ENCODE measurements at places on chromosomes 2 and 18. TPM values are rescaled to one million over a fixed set of nuclear protein-coding genes. Genes with fewer than 3 reads are reported as not detected.
A peak's percentile ranks its signal among the peaks of the same experiment; 100 is the strongest.

The CTAGE1 gene
- not detected for polyA plus RNA-seq

DNA sequence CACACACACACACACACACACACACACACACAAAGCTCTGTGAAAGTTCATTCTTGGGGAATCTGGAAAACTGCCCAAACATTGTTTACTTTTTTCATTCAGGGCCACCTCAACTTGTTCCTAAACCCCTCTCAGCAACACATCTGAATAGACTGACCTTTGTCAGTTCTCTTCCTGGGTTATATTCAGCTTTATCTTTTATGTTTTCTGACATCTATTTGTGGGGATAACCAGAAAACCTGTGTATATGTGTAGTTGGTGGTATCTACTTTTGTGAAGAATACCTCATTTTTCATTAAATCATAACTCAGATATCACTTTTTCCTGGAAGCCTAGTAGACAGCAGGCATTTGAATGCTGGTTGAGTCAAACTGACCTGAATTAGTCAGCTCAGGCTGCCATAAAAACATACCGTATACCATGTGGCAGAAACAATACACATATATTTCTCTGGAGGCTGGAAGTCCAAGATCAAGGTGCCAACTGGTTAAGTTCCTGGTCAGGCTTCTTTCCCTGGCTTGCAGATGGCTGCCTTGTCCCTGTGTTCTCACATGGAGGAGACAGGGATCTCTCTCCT is 11.0 kb upstream of the RNF144A start:
- DNase-seq, result no peak

The ITGA4 gene
- 25.1 TPM for polyA plus RNA-seq

The RMDN2 gene
- 3.3 TPM for polyA plus RNA-seq

GRCh38 chr2:136068581-136069227 is 49.2 kb downstream of the CXCR4 start:
- no peak for DNase-seq

- DNase-seq, result peak; percentile 50
These were observed 739 bp downstream of the PKDCC start for GRCh38 chr2:42048299-42049220.

GRCh38 chr2:153405196-153405595 is 73.4 kb downstream of the RPRM start:
- DNase-seq, result no peak

GRCh38 chr18:79950515-79951341 is 725 bp downstream of the SLC66A2 start:
- peak; percentile 34 for DNase-seq

GRCh38 chr2:107137706-107138105 is 251.7 kb upstream of the ST6GAL2 start:
- DNase-seq, result no peak

The LYPD1 gene
- 10.7 TPM for polyA plus RNA-seq

DNA sequence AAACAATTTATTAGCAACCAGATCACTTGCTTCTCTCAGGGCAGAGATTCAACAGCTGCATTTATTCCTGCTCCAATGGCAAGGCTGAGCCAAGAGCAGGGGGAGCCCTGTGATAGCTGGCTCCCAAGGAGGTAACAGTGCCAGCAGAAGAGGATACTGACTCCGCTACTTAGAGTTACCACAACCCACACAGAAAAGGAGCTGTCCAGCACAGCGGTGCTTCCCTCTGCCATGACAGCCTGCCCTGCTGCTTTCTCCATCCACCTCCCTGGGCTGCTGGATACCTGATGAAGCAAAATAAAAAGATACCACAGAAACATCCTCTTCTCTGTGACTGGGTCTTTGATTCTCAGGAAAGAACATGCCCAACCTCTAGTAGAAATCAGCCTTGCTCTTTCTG is 467.2 kb downstream of the LRRTM4 start:
- DNase-seq, result peak; percentile 20

The TUBA4B gene
- polyA plus RNA-seq, result not detected

DNA sequence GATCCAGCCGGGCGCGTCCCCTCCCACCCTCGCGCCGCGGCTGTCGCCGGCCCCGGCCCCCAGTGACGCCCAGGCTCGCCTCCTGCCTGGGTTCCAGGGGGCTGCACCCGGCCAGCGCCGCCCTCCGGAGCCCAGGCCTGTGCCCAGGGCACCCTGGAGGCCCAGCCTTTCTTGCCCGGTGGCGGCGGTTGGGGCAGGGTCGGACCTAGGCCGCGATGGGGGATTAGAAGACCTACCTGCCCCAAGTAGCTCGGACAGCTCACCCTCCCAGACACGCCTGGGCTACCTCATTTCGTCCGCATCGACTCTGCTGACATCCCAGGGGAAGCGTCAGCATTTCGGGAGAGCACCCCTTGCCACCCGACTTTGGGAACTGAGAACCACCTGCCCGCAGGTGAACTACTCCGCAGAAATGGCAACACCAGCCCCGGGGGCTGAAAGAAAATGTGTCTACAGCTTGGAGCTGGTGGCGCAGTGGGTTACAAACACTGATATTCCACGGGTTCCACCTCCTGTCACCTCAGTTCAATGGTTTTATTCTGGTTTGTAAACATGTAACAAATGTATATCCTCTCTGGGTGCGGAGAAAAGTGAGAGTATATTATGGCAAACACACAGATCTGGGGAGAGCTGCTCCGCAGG is 834 bp upstream of the ARL4C start:
- DNase-seq, result no peak

- peak; percentile 84 for DNase-seq
These were observed at the start of gene STON1 for GRCh38 chr2:48530033-48530811. Gene STON1, plus strand, starts transcription at chr2:48530154. Its CDS starts 50,480 bp downstream, at chr2:48580634.

GRCh38 chr2:225006730-225007129 is 35.5 kb downstream of the DOCK10 start:
- no peak for DNase-seq

DNA sequence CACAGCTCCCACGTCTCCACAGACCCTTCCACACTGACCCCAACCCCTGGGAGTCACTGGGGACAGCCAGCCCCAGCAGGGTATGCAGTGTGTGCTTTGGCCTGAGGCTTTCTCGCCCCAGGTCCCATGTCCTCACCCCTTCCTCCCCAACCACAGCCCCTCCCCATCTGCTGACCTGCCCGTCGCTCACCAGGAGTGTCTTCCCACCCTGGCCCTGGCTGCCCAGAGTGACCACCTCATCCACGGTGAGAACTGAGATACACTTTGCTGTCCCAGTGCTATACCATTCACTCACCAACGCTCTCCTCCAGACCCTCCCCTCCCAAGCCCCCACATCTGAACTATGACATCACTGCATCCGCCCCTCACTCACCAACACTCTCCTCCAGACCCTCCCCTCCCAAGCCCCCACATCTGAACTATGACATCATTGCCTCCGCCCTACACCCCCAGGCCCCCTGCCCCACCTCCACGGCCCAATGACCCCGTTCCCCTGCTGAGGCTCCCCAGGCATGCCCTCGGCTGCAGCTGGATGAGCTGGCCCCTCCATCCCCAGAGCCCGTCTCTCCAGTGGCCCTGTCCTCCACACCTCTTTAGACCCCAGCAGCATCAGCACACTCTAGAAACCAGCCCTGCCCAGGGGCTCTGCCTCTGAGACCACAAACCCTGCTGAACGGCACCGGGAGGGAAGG is 55.2 kb downstream of the ANKMY1 start:
- DNase-seq, result no peak

- DNase-seq, result no peak
These were observed 347.6 kb downstream of the CYRIA start for GRCh38 chr2:16318051-16318450.

The IL36A gene
- polyA plus RNA-seq, result not detected

DNA sequence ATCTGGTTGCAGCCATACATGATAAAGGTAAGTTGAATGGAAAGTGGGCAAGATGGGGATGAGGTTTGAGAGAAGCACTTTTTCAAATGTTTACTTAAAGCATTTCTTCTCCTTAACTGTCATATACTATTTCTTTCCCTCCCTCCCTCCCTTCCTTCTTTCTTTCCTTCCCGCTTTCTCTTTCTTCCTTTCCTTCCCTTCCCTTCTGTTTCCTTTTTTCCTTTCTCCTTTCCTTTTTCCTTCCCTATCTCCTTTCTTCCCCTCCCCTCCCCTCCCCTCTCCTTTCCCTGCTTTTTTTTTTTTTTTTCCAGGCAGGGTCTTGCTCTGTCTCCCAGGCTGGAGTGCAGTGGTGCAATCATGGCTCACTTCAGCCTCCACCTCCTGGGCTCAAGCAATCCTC is 5.6 kb downstream of the SLC3A1 start:
- DNase-seq, result no peak

The SLC9A4 gene
- polyA plus RNA-seq, result not detected

The ANTXR1 gene
- polyA plus RNA-seq, result 197 TPM

The EIF4E2 gene
- 100 TPM for polyA plus RNA-seq

The DYNAP gene
- not detected for polyA plus RNA-seq

DNA sequence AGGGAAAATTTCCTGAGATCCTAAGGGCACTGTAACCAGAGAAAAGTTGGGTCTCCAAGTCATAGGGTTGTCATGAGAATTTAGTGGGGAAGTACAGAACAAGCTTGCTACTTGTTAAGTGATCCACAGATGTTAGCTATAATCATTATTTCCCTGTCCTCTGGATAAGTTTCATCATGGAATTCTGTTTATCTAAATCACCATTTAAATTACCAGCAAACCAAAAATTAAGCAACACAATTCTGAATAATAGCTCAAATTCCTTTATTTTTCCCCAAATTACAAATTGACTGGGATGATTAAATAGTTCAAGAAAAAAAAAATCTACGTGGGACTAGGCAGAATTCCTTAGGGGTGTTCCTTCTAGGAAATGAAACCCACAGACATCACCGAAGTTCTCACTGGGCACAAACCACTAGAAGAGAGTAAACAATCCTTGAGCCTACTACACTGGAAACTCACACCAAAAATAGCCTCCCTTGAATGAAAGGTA is 159.5 kb downstream of the COL6A3 start:
- no peak for DNase-seq

DNA sequence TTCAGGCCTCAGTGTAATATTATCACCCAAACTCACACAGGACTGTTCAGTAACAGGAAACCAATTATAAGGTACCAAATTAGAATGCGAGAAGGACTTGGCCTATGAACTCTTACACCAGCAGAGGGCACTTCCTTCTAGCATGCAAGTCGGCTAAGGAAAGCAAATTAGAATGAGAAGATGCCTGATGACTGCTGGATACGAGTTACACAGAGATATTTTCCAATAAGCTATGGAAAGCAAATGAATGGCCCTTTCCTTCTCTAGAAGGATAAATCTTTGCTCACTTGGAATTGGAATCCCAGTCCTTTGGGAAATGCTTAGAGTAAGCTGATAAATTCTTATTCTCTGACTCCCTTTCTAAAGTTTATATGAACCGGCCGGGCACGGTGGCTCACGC is 109.8 kb downstream of the AP1S3 start:
- peak; percentile 42 for DNase-seq

GRCh38 chr2:188997263-188997662 is 23.1 kb downstream of the COL3A1 start:
- DNase-seq, result no peak

- no peak for DNase-seq
These were observed 151.8 kb downstream of the PIK3C3 start for GRCh38 chr18:42106784-42107183.

GRCh38 chr2:132671151-132671835 is 1.3 kb upstream of the LYPD1 start:
- peak; percentile 82 for DNase-seq

The CFAP65 gene
- polyA plus RNA-seq, result not detected

The C18orf54 gene
- polyA plus RNA-seq, result 6.9 TPM

The BUB1 gene
- polyA plus RNA-seq, result 11.0 TPM

DNA sequence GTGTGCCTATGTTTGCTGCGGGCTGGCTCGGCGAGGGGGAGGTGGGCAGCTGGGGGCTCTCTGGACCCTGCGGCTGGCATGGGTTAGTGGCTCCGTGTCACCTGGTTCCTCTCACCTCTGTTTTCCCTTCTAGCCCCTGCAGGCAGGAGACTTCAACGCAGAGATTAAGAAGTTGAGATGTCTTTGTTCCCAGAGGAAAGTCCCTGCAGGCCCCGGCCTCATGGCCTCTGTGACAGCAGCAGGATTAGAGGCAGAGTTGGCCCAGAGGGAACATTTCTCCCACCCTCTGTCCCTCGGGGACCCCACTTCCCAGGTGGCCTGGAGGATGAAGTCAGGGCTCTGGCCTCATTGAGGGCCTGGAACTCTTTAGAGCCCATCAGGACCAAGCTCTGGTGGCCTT is 56.5 kb downstream of the HPCAL1 start:
- DNase-seq, result no peak

DNA sequence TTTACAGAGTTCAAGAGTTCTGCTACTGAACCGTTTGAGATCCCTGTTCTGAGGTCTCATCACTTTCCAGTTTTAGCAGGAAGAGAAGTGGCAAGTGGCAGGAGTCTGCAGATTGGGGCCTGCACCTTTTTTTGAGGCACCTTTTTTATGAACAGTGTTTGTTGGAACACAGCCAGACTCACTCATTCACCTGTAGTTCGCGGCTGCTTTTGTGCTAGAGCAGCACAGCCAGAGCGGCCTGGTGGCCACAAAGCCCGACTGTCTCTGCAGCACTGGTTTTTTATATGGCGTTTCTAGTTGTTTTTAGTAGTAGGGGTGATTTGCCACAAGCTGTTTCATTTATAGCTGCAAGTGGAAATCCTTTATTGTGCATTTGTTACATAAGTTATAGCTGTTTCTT is 8.6 kb downstream of the ACP1 start:
- DNase-seq, result no peak

- no peak for DNase-seq
These were observed 907 bp upstream of the GYPC start for GRCh38 chr2:126655051-126655450.

GRCh38 chr2:80187156-80187555 is 117.4 kb downstream of the LRRTM1 start:
- no peak for DNase-seq
